Body of pancreas (tissue), 4 donors: ENCODE measurements at places on chromosomes 3 and 15. TPM values are rescaled to one million over a fixed set of nuclear protein-coding genes. Genes with fewer than 3 reads are reported as not detected.
A peak's percentile ranks its signal among the peaks of the same experiment; 100 is the strongest.

GRCh38 chr3:13559764-13560525, 11.0 kb downstream of the FBLN2 start:
- no peaks in the 10 kb centered on the region for H3K27me3 ChIP-seq
- DNase-seq, result no peak

DNA sequence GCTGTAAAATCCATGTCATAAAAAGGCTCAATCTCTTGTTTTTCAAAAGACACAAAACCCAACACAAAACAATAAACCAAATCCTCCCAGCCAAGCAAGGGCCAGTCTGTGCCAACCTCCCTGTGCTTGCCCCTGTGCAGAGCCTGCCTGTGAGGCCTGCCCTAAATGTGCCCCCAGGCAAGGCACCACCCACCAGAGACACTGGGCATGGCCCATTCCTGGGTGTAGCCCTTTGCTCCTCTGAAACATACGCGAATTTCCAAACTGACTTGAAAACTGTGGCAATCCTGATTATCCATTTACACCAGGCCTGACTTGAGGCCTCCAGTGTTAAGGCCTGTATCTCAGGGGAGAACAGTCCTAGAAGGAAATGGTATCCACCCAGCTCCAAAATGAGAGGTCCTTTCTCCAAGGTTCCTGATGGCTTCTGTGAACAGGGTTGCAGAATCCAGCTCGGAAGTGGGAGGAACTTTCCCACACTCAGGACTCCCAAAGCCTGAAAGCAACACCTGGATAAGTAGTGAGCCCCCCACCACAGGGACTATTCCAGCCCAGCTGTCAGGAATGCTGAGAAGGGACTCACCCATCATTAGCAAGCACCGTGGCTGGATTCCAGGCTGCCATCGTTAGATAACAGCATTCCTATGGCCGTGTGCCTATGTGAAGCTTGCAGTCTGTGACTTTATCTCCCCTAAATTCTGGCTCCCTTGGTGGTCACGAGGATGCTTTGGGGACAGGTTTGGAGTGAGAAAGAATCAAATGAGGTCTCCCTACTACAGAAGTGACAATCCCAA, 61.8 kb downstream of the CACNA2D2 start:
- H3K27me3 ChIP-seq, result no peaks in the 10 kb centered on the region
- peaks cover 10% of the 10 kb centered on the region for H3K4me1 ChIP-seq
- no peaks in the 10 kb centered on the region for H3K36me3 ChIP-seq
- H3K4me3 ChIP-seq, result no peak overlapping the region
- no peak for DNase-seq

DNA sequence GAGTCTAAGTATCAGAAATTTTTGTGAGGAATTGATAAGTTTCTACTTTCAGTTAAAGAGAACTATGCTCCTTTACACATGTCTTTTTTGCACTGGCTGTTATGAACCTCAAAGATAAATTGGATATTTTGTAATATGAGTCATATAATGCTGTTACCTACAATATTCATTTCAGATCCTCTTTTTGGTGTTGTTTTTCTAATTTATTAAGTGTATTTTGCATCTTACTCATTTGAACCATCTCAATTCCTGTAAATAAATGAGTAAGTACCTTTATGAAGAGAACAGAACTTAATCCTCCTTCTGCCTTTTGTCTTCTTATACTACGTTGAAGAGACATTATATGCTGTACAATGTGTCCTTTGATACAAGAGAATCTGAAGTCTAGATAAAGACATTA, 74.4 kb downstream of the ZIC1 start:
- DNase-seq, result no peak
- no peaks in the 10 kb centered on the region for H3K27me3 ChIP-seq
- no peak overlapping the region for H3K4me3 ChIP-seq
- H3K27ac ChIP-seq, result no peak overlapping the region

- no peak overlapping the region for H3K4me3 ChIP-seq
- no peak for DNase-seq
- H3K27ac ChIP-seq, result no peak overlapping the region
- peaks cover 45% of the 10 kb centered on the region for H3K4me1 ChIP-seq
These were observed 1.3 kb downstream of the MESD start for GRCh38 chr15:80988148-80988796.

GRCh38 chr3:188362405-188362831, 208.5 kb downstream of the LPP start:
- peak; percentile 37 for DNase-seq
- H3K4me1 ChIP-seq, result peaks cover 36% of the 10 kb centered on the region
- H3K27ac ChIP-seq, result peak overlapping the region; percentile 42
- no peak overlapping the region for H3K4me3 ChIP-seq
- H3K36me3 ChIP-seq, result no peaks in the 10 kb centered on the region
- H3K27me3 ChIP-seq, result no peaks in the 10 kb centered on the region

DNA sequence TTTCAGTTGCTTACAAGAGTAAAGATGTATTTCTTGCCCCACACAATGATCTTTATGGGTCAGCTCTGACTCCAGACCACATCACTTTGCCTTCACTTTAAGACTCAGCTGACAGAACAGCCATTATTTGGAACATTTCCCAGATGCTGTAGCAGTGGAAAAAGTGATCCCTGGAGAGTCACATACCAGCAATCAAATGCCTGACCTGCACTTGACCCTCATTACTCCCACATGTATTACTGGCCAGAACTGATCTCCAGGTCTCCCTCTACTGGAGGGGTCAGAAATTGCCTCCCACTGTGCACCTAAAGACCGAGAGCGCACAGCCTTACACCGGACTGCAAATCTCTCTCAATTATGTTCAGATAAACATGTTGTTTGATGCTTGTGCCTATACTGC, 88.6 kb upstream of the ZNF385D start:
- DNase-seq, result peak; percentile 8
- H3K4me1 ChIP-seq, result no peaks in the 10 kb centered on the region
- H3K27me3 ChIP-seq, result no peaks in the 10 kb centered on the region
- no peak overlapping the region for H3K27ac ChIP-seq

DNA sequence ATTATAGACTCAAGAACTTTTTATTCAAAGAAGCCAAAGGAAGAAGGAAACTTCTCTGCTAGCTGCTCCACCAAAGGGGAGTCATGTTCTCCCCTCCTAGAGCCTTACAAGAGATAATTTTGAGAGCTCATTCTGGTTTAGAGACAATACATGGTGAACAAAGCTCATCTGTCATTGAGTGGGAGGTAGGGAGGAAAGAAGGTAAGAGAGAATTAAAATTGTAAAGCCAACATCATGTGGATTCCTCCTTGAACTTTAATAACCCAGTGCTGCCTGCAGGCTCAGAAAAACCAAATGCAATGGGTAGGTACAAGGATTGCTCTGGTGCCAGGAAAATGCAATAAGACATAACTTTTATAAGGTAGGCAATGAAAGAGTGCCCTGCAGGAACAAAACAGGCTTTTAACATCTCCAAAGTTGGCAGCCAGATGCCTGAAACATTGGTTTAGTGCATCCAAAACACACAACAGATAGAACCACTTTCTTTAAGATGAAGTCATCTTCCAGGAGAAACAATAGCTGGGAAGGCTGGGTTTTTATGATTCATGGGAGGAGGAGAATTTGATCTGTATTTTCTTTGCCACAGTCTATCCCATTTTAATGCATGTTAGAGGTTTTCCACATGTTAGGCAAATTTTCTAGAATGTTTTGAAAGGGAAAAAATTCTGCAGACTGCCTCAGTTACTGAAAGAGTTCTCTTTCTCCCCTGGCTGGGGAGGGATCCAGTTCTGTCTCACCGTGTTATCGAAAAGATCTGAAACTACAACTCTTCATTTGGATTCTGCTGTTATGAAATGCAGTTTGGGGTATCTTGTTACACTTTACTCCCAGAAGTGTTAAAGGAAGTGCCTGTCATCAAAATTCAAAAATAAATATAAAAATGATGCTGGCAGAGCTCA, 11.3 kb upstream of the ARHGEF3 start:
- no peaks in the 10 kb centered on the region for H3K36me3 ChIP-seq
- no peaks in the 10 kb centered on the region for H3K27me3 ChIP-seq
- no peak overlapping the region for H3K27ac ChIP-seq
- DNase-seq, result no peak
- no peak overlapping the region for H3K4me3 ChIP-seq

DNA sequence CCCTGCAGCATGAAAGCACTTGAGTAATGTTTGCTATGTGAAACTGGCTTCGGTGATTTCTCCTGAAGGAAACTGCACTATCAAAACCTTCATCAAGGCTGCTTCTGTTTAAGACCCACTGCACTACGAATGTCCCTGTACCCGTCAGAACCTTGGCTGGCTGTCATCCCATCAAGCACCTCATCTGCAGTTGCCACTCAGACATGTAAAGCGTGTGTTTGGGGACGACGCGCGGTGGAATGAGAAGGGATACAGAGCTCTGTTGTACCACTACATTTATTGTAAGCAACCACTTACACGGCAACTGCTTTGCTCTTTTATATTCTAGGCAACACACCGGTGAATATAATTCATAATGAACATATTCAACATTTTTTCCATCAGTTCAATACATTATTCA, 147.6 kb downstream of the TIGIT start:
- H3K4me1 ChIP-seq, result peaks cover 40% of the 10 kb centered on the region
- no peaks in the 10 kb centered on the region for H3K27me3 ChIP-seq
- peak overlapping the region; percentile 16 for H3K27ac ChIP-seq
- no peak for DNase-seq

ADCY5 gene
- total RNA-seq, result 18.8 TPM
